ENCODE measurements at places on chromosomes 4 and X.

- DNase-seq: no peak
These were observed 5.1 kb downstream of the OR13H1 start for GRCh38 chrX:131549011-131549410.

- DNase-seq: no peak
These were observed 28.0 kb downstream of the NAT8L start for GRCh38 chr4:2087170-2087569.

DNA sequence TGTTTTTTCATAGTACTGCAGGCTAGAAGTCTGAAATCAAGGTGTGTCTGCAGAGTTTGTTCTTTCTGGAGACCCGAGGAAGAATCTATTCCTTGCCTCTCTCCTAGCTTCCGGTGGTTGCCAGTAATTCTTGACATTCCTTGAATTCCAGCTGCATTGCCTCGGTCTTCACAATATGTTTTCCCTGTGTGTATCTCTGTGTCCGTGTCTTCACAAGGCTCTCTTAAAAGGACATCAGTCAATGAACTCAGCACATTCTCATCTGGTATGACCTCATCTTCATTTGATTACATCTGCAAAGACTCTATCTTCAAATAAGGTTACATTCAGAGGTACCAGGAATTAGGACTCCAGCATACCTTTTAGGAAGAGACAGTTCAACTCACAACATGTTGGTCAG lies 163.4 kb downstream of the BANK1 start:
- DNase-seq: no peak

GRCh38 chr4:72505314-72505744 lies 63.7 kb downstream of the ADAMTS3 start:
- DNase-seq: peak; percentile 2

DNA sequence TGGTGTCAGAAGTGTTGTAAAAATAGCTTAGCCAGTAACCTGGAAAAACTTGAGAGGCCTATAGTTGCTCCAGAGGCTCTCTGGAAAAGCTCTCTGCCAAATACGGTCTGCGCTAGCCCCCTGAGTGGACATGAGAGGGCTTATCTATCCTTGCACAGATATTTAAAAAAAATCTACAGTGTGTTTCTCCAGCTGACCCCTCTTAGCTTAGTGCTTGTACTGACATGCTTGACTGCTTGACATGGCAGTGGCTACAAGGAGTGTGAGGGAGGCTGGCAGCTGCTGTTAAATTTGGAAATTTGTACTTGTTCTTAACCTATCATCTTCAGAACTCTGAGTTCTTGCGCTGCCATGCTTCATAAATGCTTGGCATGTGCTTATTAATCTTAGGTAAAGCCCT lies 229.2 kb downstream of the RBMX2 start:
- DNase-seq: no peak

DNA sequence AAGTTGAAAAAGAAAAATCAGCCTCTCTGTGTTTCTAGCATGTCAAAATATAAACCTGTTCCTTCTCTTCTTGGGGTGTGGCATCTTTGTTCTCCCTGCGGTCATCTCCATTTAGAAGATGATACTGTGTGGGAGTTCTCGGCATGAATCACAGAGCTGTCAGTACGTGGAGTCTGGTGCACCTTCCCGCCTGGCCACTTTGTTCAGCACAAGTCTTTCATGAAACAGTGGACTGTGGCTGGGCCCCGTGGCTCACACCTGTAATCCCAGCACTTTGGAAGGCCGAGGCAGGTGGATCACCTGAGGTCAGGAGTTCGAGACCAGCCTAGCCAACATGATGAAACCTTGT lies 166.5 kb downstream of the MAML3 start:
- DNase-seq: no peak

DNA sequence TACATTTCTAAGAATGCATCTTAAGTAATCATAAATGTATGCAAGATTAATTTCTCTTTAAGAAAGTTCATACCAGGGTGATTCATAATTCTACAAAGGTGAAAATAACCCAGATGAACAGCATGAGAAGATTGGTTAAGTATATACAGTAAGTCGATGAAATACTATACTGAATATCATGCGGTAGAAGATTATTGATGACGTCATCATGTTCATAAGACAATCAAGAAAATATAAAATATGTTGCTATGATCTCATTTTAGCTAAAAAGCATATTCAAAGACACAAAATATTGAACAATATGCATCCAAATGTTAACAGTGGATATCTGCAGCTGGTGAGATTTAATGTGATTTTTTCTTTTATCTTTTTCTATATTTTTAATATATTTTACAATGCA lies 312.0 kb upstream of the FGF13 start:
- no peak for DNase-seq

GRCh38 chrX:95346856-95347255 lies 1337.8 kb upstream of the DIAPH2 start:
- no peak for DNase-seq

- no peak for DNase-seq
These were observed 51.3 kb downstream of the UGT8 start for GRCh38 chr4:114649908-114650307.

GRCh38 chr4:174537634-174538033 lies 15.3 kb upstream of the HPGD start:
- no peak for DNase-seq

- DNase-seq: no peak
These were observed 124.6 kb upstream of the NAP1L5 start for GRCh38 chr4:88822034-88822789.

DNA sequence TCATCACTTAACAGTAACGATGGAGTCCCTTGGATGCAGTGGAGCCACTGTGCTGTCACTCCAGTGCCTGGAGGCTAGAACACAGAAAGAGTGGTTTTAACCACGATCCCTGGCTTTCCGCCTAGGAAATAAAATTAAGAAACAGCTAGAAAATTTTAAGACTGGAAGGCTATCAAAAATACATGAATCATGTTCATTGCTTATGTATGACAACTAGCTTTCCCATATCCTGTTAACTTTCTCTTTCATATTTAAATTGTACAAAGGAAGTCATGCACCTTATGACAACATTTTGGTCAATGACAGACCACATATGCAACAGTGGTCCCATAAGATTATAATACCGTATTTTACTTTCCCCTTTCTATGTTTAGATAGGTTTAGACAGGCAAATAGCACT lies 115.1 kb downstream of the GALNTL6 start:
- DNase-seq: no peak

DNA sequence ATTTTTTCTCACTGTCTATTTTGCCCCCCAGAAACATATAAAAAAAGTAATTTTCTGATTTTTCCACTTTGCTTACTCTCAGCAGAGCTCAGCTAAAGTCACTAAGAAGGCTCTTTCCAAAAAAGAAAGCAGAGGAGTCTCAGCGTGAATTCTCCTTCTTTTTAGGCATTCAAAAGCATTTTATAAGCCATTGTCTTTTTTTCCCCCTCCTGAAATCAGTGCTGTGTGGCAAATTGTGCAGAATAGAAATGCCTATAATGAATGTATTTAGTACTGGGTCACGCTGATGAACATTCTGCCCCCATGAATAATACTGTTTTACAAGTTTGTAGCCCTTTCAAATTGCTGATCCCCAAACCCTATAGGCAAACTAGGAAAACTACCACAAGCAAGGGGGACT lies 1.6 kb upstream of the PCDH18 start:
- DNase-seq: no peak

- no peak for DNase-seq
These were observed 33.8 kb downstream of the PPARGC1A start for GRCh38 chr4:23855912-23856605.

- no peak for DNase-seq
These were observed 86.0 kb downstream of the WWC2 start for GRCh38 chr4:183185018-183185417.

- DNase-seq: no peak
These were observed 383.2 kb downstream of the PACRGL start for GRCh38 chr4:21083413-21083812.

- no peak for DNase-seq
These were observed 59.6 kb upstream of the HPGD start for GRCh38 chr4:174581901-174582300.

DNA sequence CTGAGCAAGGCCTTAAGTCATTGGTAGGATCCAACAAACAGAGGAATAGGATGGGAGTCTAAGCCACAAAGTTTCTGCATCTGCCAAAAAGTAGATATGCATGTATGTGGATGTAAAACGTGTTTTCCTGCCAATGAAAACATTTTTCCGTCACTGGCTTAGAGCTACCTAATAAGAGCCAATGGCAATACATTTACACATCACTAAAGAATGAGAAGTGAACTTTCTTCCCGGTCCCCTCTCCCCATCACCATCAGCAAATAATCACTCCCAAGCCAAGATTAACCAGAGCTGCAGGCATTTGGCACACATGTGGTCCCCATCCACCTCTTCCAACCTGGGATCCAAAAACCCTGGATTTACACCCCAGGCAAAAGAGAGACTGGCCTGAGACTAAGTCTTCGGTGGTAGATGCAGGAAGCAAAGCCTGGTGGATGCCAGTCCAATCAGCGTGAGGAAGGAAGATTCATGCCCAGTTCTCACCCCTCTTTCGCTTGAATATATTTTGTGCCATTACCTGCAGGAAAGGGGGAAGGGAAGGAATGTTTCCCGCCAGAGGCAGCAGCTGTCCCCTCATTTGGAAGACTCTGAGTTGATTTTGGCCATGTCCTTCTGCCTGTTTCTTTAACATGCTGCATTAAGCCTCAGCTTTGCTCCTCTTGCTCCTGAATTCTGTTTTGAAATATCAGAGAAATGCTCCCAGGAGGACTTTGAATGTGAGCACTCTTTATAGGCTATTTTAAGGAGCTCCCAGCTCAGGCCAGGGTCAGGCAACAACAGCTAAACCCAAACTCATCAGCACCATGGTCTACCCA lies 131.4 kb downstream of the CHIC2 start:
- DNase-seq: no peak

- DNase-seq: peak; percentile 26
These were observed 41.0 kb downstream of the FNIP2 start for GRCh38 chr4:158809611-158810486.

GRCh38 chrX:72127332-72127731 lies 4.4 kb downstream of the RTL5 start:
- no peak for DNase-seq

- no peak for DNase-seq
These were observed 87.9 kb upstream of the WDR1 start for GRCh38 chr4:10204401-10205058.

- no peak for DNase-seq
These were observed 56.2 kb upstream of the CHRDL1 start for GRCh38 chrX:110851780-110852179.

DNA sequence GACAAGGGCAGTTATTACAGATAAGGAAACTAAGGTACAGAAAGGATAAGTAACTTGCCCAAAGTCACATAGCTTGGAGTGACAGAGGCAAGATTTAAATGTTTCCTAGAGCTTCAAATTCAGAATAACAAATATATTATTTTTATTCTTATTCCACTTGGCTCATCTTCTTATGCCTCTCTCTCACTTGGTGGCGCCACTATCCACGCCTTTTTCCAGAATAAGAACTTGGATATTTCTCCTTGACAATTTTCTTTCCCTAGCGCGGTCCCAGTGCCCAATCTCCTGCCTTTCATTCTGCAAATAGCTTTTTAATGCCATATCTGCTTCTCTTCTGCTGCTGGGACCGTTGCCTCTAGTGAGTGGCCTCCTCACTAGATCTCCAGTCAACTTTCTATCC lies 78.5 kb downstream of the MSN start:
- DNase-seq: no peak

- DNase-seq: no peak
These were observed 1.7 kb downstream of the PRAF2 start for GRCh38 chrX:49071877-49072711.

DNA sequence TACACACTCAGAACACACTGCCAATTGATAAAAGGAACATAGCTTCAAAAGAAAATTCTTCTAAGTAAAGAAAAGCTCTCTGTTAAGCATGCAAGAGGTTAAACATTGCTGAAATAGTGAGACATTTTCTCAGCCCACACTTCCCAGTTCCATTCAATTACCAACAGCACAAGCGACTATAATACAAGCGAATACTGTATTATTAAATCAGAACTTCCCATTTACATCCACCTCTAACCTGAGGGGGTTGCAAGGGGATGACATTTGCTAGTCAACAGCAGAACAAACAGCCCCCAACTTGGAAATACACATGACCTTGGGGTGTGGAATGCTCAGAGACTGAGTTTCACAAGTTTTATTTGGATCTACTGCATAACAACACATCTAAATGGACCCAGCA lies 1.1 kb downstream of the FSTL5 start:
- no peak for DNase-seq

GRCh38 chr4:169345316-169345721 lies 74.6 kb upstream of the SH3RF1 start:
- DNase-seq: no peak

DNA sequence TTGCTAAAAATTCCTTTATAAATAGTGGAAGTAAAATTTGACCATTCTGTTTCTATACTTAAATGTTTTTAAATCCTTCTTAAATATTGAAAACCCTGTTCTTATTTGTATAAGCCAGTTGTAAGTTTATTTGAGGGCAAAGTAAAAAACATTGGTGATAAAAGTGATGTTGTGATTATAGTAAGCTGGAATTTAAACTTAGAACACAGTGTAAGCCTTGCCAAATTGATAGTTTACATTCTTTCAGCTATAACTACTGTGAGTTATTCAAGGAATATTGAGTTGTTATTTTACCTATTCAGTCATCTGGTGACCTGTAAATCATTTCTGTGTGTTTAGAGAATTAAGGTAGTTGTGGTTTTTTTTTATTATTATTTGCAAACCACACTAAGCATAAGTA lies 9.6 kb downstream of the YY2 start:
- DNase-seq: no peak

GRCh38 chrX:13520936-13521335 lies 48.5 kb upstream of the EGFL6 start:
- no peak for DNase-seq

GRCh38 chr4:139603576-139604410 lies 47.8 kb upstream of the SETD7 start:
- peak; percentile 19 for DNase-seq

- DNase-seq: peak; percentile 37
These were observed 64.8 kb downstream of the TSC22D3 start for GRCh38 chrX:107710617-107711391.

GRCh38 chrX:18491587-18492340 lies 66.4 kb downstream of the CDKL5 start:
- no peak for DNase-seq

DNA sequence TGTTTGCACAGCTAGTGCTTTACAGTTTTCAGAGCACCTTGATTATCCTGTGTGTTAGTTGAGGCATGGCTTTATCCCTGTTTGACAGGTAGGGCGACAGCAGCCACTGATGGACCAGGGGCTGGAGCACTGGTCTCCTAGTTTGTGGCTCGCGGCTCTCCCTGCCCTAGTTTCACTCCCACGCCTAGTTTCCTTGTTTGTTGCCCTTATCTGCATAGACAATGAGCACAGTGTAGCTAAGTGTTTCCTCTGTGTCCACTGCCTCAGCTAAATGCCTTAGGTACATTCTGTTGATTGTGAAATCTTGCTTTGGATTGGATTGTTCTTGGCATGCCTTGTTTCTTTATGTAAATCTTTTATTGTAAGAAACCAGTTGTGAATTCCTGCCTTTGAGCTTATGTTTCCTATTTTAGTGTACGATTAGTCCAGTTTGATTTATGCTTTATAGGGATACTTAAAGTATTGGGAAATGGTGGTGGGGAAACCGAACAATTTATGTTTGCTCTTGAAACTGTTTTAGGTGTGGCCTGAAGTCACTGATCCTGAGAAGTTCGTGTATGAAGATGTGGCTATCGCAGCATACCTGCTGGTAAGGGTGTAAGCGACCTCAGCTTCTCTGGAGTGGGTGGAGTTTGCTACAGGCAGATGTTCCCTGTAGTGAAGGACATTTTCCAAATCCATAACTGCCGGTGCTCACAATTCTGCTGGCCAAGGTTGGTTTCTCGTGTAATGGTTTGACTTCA lies 11.0 kb downstream of the TRMT44 start:
- DNase-seq: no peak

Measured in GM19239 (cell line).